ENCODE measurements at places on chromosomes 16 and 17.

DNA sequence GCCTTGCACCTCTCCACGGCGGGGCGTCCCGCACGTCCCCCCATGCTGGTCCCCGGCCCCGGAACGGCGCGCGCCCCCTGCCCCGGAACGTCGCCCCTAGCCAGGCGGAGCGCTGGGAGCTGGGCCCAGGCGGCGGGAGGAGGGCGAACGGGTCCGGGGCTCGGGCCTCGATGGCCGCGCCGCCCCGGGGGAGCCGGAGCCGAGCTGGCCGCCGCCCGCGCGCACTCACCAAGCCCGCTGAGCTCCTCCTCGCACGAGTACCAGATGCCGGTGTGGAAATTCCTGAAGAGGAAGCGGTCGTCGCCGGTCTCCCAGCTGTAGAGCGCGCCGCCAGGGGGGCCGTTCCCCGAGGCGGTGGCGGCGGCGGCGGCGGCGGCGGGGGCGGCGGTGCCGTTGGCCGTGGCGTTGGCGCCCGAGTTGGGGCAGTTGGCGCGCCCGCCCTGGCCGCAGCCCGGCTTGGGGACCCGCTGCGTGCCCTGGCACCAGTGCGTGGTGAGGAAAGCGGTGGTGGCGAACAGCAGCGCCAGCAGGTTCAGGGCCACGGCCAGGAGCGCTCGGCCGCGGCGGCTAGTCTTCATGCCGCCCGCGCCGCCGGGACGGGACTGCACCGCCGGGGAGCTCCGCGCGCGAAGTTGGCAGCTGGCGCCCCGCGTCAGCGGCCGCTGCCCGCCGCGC, 530 bp downstream of the GSG1L start:
- no peak for DNase-seq

DNA sequence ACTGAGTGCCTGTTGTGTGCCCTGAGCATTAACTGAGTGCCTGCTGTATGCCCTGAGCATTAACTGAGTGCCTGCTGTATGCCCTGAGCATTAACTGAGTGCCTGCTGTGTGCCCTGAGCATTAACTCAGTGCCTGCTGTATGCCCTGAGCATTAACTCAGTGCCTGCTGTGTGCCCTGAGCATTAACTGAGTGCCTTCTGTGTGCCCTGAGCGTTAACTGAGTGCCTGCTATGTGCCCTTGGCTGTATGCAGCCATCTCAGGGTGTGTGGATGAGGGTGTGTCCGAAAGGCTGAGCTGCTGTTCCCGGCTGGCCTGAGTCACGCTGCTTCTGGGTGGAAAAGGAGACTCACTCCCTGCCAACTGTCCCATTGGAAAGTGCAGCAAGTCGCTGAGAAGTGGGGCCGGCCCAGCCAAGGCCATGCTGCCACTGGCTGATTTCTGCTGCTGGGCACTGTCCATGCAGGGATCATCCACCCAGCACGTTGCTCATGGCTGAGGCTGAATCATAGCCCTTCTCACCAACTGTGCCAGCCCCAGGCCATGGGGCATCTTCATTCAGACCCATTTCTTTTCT, 113.8 kb downstream of the OR1D5 start:
- no peak for DNase-seq

DNA sequence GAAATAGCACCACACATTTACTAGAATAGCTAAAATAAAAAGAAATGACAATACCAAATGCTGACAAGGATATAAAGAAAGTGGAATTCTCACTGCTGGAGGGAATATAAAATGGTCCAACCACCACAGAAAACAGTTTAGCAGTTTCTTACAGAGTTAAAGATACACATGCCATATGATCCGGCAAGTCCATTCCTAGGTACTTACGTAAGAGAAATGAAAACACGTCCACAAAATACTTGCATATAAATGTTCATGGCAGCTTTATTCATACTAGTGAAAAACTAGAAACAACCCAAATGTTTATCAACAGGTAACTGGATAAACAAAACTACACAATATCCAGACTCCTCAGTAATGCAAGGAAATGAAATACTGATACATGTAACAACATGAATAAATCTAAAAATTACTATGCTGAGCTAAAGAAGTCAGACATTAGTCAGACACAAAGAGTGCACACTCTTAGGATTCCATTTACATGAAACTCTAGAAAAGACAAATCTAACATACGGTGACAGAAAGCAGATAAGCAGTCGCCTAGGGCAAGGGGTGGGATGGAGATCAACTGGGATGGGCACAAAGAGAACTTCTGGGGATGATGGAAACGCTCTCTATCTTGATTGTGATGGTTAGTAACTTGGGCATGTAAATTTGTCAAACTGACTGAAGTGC, 76.4 kb downstream of the SMG6 start:
- DNase-seq: no peak

GRCh38 chr17:27743281-27743885, 56.9 kb downstream of the NOS2 start:
- DNase-seq: no peak

GRCh38 chr17:49000943-49001342, 3.8 kb downstream of the IGF2BP1 start:
- no peak for DNase-seq

DNA sequence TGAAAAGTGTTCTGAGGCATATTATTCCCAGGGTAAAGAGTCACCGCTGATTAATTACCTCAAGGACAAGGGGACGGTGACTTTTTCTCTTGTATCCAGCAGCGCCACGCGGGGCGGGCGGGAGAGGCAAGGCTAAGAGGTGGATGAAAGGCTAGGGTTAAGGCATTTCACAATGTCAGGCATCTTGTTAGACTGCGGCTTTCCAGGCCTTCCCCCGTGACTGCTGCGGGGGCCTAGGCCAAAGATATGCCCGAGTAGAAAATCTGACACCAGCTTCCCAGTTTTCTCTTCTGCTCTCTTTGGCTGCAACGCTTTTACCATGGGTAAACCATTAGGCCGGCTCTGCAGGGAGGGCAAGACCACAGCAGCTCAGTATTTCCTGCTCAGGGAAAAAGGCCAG, 698.2 kb downstream of the MAF start:
- no peak for DNase-seq

- DNase-seq: no peak
Observed at GRCh38 chr17:20189979-20190378, 180.8 kb downstream of the SPECC1 start.

DNA sequence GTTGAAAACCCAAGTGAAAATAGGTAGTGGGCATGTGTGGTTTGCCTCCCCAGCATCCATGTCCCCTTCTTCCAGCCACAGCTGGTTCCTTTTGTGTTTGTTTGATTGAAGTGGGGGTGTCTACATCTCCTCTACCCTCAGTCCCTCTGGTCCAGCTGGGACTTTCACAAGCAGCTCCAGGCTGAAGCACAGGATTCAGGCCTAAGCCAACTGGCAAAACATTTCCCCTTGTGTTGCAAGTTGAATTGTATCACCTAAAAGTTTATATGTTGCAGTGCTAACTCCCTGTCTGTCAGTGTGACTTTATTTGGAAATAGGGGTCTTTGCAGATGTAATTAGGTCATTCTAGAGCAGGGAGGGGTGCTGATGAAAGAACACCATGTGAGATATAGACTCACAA, 205.9 kb upstream of the ASIC2 start:
- no peak for DNase-seq

- DNase-seq: no peak
Observed at GRCh38 chr17:64259922-64260321, 3.1 kb downstream of the TEX2 start.

GRCh38 chr17:68004201-68004600, 7.9 kb upstream of the C17orf58 start:
- no peak for DNase-seq

DNA sequence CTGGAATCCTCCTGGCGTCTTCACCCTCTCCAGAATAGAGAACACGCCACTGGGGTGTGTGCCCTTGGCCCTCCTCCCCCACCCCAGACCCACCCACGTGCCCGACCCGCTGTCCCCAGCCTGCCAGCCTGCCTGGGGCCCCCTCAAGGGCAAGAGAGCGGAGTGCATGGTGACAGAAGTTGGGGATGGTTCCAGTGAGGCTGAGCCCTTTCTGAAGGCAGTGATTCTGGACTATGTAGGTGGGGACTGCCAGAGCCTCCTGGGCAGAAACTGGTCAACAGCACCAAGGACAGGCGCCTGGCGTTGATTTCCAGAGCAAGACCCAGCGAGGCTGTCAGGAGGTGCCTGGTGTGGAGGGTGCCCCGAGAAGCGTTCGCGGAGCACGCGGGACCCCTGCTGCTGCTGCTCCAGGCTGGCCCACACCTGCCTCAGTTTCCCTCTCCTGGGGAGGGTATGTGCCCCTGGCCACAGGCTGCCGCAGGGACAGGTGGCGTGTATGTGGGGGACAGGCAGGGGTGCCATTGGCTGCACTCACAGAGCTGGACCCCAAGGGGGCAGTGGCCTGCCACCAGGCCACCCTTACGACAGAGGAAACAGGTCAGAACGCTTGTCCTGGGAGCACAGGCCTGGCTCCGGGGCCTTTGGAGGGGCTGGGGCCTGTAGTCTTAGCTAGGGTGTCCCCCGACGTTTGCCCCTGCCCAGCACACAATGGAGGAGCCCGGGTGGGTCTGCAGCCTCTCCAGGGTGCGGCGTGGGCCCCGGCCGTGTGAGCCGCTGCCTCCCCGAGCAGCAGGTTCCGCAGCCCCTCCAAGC, 1.2 kb downstream of the SSTR5 start:
- no peak for DNase-seq
